CD4-positive, alpha-beta T cell treated with Interferon gamma for 1 hour (primary cell): ENCODE measurements at places on chromosomes 3 and 15.

- DNase-seq = no peak
These were observed 50.4 kb downstream of the DNAH1 start for GRCh38 chr3:52366527-52366926.

GRCh38 chr15:31487811-31488436 lies 161.3 kb downstream of the KLF13 start:
- DNase-seq = no peak

- no peak for DNase-seq
These were observed 12.6 kb downstream of the IGDCC3 start for GRCh38 chr15:65365229-65365628.

DNA sequence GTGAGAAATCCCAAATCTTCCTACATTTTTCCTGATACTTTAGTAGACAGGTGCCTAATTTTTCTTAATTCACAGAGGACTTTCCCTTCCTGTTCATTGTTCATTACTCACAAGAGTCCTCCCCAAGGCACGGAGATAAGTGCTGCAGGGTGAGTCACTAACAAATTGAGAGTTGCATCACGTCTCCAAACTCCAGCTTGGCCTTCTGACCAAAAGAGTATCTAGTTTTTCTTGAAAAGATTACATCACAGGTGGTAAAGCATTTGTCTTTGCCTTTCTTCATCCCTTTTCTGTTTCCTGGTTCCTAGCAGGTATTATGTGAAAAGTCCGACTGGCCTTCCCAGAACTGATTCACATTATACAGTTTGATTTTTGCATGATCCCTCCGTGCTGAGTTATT lies 24.9 kb upstream of the RASGRP1 start:
- DNase-seq = no peak

DNA sequence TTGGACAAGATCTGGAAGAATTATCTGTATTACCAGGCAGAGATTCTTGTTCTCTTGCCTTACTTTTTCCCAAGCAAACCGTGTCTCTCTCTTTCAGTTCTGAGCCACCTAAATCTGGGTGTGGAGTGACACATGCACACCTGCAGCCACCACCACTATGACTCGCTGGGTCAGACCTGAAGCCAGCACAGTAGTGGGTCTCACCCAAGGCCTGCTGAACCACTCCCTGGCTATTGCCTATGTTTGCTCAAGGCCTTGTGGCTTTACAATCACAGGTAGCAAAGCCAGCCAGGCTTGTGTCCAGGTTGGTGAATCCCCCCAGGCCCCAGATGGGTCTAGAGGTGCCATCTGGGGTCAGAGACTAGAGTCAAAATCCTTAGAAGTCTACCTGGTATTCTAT lies 28.7 kb upstream of the COPB2 start:
- DNase-seq = no peak

DNA sequence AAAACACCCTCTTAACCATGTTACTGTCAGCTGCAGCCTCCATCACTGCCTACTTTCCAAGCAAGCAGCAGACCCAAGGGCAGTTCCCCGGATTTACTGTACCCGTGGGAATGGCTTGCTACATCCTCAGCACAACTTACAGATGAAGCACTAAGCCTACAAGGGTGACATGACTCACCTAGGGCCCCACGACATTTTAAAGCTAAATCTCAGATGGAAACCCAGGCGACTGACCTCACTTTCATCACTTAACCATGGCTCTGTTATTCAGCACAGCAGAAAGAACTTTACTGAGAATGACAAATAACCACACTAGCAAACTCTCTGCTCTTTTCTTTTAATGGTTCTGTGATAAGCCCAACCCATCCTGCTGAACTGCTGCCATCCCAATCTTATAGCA lies 65.6 kb downstream of the SUMF1 start:
- no peak for DNase-seq

DNA sequence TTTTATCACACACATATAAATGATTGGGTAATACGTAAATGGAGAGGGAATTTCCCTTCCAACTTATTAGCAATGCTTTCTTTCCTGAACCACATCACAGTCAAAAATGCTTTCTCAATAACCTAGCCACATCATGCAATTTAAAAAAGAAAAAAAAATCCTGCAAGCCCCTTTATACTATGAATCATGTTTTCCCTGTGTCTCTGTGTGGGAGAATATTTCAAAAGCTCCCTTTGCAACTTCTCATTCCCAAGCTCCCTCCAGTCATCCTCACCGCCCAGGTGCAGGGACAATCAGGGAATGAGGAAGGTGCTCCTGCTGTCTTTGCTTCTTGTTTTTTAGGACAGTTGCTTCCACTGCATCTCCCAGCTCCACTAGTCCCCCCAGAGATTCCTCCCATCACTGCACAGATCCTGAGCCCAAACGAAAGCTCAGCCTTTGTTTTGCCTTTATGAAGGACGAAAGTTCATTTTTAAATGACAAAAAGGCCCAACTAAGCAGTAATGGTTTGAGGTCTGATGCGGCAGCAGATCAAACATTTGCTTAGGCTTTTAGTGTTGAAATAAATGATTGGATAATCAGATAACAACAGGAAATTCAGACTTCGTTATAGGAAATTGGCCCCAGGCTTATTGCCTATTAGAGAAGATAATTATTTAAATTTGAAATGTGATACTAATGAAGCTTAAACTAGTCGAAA lies 47.8 kb upstream of the ADGRG7 start:
- DNase-seq = no peak
